ENCODE measurements at places on chromosomes 2 and 18.

DNA sequence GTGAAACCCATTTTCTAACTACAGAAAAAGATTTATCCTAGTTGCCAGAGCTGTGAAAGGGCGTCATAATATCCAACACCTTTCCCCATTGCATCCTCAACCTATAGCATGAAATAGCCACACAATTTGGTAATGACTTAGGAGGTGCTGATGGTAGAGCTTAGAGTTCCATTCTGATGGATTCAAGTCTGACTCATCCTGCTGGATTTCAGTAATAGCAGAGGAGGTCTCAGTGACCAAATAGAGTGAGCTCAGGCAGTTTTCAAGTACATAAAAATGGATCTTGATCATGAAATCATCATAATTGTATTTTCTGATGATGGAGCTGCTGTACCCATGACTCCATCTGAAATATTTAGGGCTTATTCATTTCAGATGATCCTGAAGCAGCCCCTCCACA is 270.7 kb upstream of the KLHL29 start:
- no peak for DNase-seq

GRCh38 chr2:171924170-171924942 is 2.1 kb downstream of the HAT1 start:
- no peak for DNase-seq

DNA sequence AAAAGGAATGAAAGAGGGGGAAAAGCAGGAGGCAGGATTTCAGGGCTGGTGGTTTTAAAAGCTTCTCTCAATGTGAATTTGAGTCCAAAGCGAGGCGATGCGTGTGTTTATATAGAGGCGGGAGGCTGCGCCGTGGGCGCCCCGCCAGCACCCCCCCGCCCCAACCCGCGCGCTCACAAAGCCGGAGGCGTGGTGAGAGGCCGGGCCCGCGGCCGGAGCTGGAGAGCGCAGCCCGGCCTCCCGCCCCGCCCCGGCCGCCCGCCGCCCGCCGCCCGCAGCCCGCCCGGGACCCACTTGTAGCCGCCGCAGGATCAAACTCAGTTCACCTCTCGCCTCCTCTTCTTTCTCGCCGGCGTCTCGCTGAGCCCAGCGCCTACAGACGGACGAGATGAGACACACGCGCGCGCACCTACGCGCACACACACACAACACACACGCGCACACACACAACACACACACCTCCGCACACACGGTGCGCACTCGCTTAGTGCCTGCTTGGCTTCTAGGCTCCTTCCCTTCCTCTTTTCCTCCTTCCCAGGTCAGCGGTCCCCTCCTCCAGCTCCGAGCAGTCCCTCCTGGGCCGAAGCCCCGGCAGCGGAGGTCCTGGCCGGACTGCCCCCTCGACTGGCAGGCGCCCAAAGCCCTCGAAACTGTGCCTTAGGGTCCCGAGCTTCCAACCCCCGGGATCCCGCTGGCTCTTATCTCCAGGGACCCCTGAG is 1.3 kb upstream of the CYP26B1 start:
- no peak for DNase-seq

DNA sequence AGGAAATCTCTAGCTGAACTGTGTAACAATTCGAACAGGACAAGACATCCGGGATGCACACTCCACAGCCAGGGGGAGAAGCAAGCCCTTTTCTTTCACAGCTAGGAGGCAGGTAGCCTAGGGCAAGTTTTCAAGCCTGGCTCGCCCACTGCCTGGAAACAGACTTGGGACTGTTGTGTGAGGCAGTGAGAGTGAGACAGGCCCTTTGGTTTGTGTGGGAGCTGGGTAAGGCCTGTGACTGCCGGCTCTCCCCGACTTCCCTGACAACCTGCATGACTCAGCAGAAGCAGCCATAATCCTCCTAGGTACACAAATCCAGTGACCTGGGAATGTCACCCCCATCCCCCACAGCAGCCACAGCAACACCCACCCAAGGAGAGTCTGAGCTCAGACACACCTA is 179.7 kb downstream of the WDPCP start:
- DNase-seq, result no peak

- DNase-seq, result no peak
Observed at GRCh38 chr2:62466503-62466854, 39.5 kb downstream of the TMEM17 start.

DNA sequence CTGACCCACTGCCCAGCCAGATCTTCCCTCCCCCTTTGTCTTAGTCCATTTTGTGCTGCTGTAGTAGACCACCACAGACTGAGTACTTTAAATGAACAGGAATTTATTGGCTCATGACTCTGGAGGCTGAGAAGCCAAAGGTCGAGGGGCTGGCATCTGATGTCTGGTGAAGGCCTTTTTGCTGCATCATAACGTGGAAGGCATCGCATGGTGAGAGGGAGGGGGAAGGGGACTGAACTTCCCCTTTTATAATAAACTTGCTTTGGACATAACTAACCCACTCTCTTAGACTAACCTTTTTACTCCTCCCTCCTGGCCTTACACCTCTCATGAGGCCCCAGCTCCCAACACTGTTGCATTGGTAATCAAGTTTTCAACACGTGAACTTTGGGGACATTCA is 83.8 kb downstream of the MAP4K4 start:
- DNase-seq, result no peak

- no peak for DNase-seq
Observed at GRCh38 chr18:59553273-59553870, 143.9 kb downstream of the CCBE1 start.

- no peak for DNase-seq
Observed at GRCh38 chr2:143254110-143254509, 124.9 kb downstream of the ARHGAP15 start.

GRCh38 chr18:61998335-61998734 is 105.5 kb upstream of the RNF152 start:
- no peak for DNase-seq

- no peak for DNase-seq
Observed at GRCh38 chr2:118340103-118340502, 251.8 kb downstream of the INSIG2 start.
